ENCODE measurements at places on chromosomes 1 and 21.

DNA sequence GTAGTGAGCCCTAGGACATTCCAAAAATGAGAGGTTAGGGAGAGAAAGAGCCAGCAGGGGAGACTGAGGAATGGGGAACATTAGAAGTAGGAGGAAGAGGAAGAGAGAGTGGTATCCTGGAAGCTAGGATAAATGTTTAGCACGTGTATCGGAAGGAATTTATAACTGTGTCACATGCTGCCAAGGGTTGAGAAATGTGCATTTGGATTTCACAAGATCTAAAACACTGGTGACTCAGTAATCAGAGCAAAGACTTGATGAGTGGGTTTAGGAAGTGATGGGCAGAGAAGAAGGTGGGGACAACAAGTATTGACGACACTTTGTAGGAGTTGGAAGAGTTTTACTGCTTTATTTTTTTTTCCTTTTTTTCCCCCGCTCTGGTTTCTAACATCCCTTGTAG lies 193.9 kb downstream of the FMN2 start:
- no peak for DNase-seq

- DNase-seq = no peak
Measured at GRCh38 chr1:168763031-168763430, 34.0 kb upstream of the DPT start.

GRCh38 chr21:33539616-33540015 lies 2.3 kb downstream of the GART start:
- no peak for DNase-seq

- DNase-seq = no peak
Measured at GRCh38 chr1:229114315-229114714, 156.6 kb upstream of the RAB4A start.

DNA sequence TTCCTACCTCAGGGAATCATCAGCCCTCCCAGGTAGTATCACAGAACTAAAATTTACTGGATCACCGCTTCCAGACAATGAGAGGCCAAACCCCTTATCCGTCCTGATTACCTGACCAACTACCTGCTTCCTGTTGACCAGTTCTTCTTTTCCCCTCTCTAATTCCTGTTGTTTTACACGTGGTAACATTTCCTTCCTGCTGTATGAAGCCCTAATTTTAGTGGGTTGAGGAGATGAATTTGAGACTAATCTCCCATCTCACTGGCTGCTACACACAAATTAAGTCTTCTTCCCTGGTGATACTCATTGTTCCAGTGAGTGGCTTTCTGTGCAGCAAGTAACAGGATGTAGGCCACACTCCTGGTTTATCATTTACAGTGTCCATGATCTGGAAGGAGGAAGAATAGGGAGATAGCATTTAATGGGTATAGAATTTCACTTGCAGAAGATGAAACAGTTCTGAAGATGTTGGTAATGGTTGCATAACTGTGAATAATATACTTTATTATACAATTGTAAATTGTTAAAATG lies 2112.9 kb downstream of the NCAM2 start:
- no peak for DNase-seq

- DNase-seq = no peak
Measured at GRCh38 chr1:63828322-63829044, 54.7 kb downstream of the ROR1 start.

DNA sequence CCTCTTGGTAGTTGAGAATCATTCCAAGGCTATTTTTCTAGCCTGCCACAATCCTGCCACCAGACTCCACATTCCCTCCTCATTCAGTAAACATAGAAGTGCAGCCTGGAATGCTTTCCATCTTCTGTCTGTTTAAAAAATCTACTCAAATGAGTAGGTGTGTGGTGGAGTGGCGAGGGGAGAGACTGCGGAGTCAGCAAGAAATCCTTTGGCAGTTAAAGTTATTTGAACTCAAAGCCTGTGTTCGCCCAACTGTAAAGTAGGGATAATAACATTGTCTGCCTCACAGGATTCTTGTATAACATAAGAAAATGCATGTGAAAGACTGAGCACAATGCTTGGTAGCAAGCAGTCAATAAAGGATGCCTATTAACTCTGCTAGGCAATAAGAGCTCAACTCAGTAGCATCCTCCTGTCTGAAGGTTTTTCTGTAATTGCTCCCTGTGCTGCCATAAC lies 22.2 kb upstream of the DPT start:
- no peak for DNase-seq

DNA sequence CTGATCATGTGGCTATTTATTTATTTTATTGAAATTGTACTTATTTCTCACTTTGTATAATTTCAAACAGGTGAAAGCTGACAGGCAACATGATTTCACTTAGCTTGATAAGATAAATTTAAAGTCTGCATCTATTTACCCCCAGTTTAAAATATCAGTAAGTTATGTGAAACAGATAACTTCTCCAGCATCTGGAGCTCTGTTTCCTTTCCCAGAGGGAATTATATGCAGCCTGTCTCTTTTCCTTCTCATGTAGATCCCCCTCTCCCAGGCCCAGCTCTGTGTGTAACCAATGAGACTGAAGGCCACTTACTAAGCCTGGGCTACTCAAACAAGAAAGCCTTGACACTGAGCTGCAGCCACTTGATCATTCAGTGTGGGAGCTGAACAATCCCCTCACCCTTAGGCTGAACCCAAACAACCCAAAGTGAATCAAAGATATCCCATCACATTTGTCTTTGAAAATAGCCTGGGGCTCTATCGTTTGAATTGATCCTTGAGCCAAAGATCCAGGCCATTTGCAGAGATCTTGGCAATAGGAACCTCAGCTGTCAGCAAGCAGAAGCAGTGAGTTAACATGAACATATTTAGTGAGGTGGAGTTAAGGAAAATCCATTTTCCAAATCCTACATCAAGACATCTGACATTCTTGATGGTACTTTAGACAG lies 383.9 kb downstream of the TGFB2 start:
- no peak for DNase-seq

- no peak for DNase-seq
Measured at GRCh38 chr1:46820560-46821060, 21.8 kb downstream of the CYP4B1 start.

DNA sequence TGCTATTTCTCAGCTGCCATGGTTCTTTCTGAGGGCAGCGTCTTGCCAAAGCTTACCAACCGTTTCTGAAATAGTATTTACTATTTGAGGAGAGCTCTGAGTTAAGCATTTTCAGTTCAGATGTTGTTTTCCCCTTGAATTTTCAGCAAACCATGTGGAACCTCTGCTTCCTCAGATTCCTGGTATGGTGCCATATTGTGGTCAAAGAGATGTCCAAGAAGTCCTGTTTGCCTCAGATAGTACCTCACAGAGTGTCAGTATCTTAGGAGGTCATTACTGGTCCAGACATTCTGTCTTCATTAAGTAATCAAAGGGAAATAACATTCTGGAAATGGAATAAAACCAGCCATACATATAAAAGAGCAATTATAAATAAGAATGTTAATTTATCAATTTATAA lies 36.6 kb downstream of the VANGL2 start:
- DNase-seq = no peak

- no peak for DNase-seq
Measured at GRCh38 chr1:198102454-198102827, 54.4 kb upstream of the NEK7 start.

GRCh38 chr1:117698398-117699160 lies 92.7 kb downstream of the TENT5C start:
- no peak for DNase-seq

DNA sequence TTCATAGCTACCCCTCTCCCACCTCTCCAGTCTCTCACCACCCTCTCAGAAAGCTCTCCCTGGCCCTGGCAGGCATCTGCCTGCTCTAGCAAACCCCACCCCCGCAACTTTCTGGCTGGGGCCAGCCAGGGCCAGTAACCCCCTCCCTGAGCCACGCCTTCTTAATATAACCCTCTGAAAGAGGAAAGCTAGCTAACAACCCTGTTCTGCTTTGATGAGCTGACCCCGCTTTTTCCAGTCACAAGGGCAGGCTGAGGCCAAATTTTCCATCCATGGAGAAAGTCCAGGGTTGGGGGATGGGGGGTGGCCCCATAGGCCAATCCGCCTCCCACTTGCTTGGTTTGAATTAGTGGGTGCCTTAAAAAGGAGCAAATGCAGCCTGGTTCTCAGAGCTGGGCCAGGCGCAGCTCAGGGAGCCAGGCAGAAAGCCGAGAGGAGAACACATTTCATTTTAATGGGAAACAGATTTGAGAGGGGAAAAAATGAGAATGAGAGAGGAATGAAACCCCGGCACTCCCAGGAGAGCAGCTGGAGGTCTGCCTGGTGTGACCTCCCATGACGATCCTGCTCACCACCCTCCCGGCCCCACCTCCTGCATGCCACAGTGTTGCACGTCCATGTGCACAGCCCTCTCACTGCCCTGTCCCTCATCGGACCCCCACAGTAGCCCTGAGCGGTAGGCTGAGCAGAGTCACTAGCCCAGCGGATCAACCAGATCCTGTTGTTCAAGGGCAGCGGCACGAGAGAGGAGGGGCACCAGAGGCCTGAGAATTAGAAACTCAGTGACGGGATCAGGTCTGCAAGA lies 62.3 kb downstream of the OPTC start:
- no peak for DNase-seq

- no peak for DNase-seq
Measured at GRCh38 chr1:201146626-201147390, 7.5 kb downstream of the TMEM9 start.

DNA sequence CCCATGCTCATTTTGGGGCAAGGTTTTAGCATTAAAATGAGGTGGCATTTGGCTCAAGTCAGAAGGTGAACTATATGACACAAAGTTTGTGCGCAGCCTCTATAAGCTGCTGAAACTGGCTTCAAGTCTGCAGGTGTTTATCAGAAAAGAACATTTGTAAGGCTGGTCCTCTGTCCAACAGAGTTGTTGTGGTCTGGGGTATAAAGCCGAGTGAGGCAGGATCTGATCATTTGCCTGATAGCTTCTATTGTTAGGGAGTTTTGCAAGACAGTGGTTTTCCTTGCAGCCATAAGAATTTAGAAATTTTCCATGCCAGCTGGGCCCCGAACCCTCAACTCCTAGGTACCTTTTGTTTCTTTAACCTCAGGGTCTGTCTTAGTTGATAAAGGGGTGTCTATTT lies 130.8 kb downstream of the PGBD5 start:
- DNase-seq = no peak

GRCh38 chr21:20040768-20041167 lies 957.4 kb upstream of the NCAM2 start:
- DNase-seq = no peak

- no peak for DNase-seq
Measured at GRCh38 chr1:56993475-56993874, 27.7 kb upstream of the C8B start.

DNA sequence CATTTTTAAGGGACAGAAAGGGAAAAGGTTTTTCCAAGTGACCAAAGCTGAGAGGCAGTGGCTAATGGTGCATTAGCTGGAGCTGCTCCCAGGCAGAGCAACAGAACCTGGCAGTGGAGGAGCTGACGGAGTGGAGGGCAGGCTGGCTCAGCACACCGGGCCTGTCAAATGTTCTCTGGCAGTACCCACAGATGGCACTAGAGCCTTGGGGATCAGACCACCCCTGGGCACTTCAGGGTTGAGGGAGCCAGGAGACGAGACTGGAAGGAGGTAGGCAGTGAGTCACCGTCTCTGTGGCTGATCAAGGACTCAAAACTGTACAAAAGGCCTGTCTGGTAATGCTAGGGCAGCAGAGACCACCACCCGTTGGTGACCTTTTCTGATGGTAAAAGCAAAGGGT lies 121.7 kb upstream of the KIAA0040 start:
- DNase-seq = no peak

DNA sequence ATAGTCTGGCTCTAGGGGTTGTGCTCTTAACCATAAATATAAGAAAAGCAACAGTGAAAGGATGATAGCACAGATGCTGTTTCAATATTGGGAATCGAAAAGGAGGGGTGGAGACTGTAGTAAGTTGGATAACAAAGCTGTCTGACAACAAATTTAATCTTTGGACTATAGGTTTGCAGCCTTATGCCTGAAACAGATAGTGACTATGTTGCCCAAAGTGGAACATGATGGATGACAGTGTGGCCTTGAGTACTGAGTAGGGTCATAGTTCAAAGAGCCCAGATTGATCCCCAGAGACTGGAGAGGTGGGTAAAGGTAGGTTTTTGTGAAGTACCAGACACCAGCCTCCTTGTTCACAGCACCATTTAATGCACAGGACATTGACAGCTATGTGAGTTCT lies 144.0 kb upstream of the PALMD start:
- no peak for DNase-seq

- no peak for DNase-seq
Measured at GRCh38 chr1:162892906-162893611, 32.1 kb upstream of the CCDC190 start.

GRCh38 chr1:203584035-203584434 lies 42.6 kb upstream of the ATP2B4 start:
- DNase-seq = no peak

- DNase-seq = no peak
Measured at GRCh38 chr1:85203573-85204171, 2.9 kb upstream of the SYDE2 start.

DNA sequence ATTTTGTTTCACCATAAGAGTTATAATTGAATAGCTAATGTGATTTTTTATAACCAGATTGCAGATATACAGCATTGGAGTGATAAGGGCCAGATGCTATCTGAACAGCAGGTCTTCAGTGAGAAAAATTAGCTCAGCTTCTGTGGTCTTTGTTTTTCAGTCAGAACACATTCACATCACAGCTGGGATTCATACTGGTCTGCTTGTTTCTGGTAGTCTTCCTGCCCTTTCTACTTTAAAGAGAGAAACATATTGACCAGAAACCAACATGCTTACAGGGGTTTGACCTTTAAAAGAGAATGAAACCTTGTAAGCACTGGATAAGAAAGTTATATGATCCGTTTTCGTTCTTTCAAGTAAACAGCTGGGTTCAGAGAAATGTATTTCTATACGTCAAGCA lies 213.7 kb upstream of the TMPRSS15 start:
- no peak for DNase-seq

- DNase-seq = no peak
Measured at GRCh38 chr1:5416518-5416917, 575.7 kb downstream of the NPHP4 start.

GRCh38 chr1:22639286-22639685 lies 2.9 kb downstream of the C1QA start:
- no peak for DNase-seq

- no peak for DNase-seq
Measured at GRCh38 chr21:33543505-33544129, 779 bp downstream of the SON start.

GRCh38 chr1:114718661-114719423 lies 2.3 kb upstream of the NRAS start:
- DNase-seq = no peak

- DNase-seq = no peak
Measured at GRCh38 chr1:228851618-228852017, 116.3 kb downstream of the RHOU start.

GRCh38 chr1:113793878-113794834 lies 18.1 kb downstream of the RSBN1 start:
- no peak for DNase-seq

- no peak for DNase-seq
Measured at GRCh38 chr1:200329208-200329882, 80.5 kb downstream of the ZNF281 start.

GRCh38 chr1:200628223-200628881 lies 7.8 kb upstream of the KIF14 start:
- DNase-seq = peak; percentile 16

DNA sequence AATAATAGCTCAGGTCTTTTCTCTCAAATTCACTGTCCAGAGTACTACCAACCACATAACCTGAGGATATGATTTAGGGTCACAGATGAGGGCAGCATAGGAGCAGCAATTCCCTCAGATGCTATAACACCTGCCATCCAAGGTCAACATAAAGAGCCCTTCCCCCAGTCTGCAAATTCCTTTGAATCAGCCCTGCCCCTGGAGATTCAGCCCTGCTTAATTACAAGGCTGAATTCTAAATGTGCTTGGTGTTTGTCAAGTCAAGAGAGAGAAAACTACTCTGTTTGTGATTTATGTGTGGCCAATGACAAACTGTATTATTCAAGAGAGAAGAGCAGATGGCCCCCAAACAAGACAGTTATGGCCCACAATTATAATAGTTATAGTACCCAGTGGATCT lies 195.7 kb upstream of the ADGRL2 start:
- no peak for DNase-seq
